Activated naive CD4-positive, alpha-beta T cell treated with anti-CD3 and anti-CD28 coated beads, Interleukin-2, amount 50 U/mL, for 16 hours (primary cell): ENCODE measurements at places on chromosomes 5 and 9.

- no peak for DNase-seq
Measured at GRCh38 chr9:33907347-33907746, 90.4 kb downstream of the UBE2R2 start.

DNA sequence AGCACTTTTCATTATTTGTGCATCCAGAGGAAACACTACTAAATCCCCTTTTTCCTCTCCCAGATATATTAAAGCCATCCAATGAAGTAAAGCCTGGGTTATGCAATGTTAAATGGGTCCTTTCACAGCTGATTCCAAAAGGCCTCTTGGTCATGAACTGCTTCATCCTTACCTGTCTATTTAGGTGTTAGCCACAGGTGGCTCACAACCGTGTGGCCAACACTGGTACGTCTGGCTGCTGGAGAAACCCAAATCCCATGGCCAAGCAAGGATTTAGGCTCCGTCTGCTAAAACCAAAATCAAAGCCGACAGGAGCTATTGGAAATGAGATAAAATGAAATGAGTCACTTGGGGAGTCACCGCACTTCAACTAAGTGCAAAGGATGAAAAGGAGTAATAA lies 193.9 kb downstream of the ADCY2 start:
- no peak for DNase-seq

- peak; percentile 10 for DNase-seq
Measured at GRCh38 chr9:20865347-20865746, 166.1 kb downstream of the HACD4 start.

GRCh38 chr5:56698463-56699381 lies 116.6 kb upstream of the MAP3K1 start:
- DNase-seq, result no peak

- DNase-seq, result no peak
Measured at GRCh38 chr9:88730780-88731179, 195.8 kb downstream of the NXNL2 start.

DNA sequence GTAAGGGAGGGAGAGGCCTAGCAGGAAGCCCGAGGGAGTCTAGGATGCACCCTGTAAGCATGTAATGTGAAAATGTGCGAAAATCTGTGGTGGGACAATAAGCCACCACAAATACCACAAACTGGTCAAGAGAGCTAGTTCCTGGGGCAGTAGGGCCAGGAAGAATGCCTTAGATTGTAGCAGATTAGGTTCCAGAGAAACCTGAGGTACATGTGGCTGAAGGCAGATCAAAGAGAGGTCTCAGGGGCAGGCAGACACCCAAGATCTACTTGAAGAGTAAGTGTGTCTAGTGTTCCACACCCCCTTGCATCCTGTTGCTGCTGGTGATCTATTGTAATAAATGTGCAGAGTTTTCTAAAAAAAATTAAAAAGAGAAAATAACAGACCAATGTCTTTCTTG lies 1677.3 kb upstream of the CDH6 start:
- DNase-seq, result no peak

- DNase-seq, result no peak
Measured at GRCh38 chr9:136664000-136664915, 1.5 kb downstream of the EGFL7 start.

- DNase-seq, result no peak
Measured at GRCh38 chr9:16175461-16175860, 622.6 kb downstream of the CCDC171 start.

- DNase-seq, result no peak
Measured at GRCh38 chr9:97514531-97514930, 13.1 kb downstream of the TMOD1 start.

DNA sequence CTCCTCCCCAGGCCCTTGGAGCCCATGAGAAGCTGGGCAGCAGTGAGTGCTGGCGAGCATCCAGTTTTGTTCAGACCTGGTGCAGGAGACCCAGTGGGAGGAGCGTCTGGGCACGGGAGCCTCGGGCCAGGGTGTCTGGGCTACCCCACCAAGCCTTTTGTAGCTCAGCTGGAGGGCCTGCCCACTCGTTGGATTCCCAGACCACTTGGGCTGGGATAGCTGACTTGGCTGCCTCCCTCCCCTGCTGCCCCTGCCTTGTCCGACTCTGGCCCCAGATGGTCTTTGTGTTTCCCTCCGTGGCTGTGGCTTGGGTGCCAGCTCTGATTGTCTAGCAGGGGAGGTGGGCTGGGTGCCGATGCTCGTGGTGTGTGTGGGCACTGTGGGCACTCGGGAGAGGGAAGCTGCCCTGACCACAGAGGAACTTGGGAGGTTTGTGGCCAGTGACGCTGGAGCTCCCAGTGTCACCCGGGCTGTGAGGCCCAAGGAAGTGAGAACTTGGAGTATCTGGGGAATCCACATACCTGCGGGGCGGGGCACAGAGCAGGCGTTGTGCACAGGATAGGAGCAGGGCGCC lies 47.3 kb downstream of the WNK2 start:
- no peak for DNase-seq

DNA sequence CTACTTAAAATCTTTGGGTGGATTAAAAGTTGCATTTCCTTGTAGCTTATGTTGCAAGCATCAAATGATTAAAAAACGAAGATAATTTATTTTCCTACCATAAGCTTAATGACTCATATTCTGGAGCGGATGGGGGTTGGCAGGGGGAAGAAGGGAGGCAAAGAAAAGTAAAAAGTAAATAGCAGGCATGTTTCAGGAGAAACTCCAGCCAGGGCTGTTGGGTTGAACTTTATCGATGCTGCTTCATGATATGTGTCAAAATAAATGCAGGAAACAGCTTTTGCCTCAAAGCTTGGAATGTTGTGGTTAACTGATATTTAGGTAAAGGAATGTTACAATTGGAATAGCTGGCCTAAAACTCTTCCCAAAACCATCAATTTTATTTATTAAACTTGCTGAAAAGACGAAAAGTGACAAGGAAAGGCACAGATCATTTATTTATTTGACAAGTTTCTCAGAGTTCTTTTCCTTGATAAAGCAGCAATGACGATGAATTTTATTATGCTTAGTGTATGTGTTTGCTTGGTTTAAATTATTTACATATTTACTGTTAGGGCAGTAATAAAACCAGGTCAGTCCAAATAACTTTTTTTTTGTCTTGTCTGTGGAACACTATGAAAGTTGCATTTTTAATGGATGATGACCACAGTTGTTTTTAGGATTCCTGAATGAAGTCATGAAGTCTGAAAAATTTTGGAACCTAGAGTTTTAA lies 177.9 kb downstream of the PCSK1 start:
- DNase-seq, result no peak

DNA sequence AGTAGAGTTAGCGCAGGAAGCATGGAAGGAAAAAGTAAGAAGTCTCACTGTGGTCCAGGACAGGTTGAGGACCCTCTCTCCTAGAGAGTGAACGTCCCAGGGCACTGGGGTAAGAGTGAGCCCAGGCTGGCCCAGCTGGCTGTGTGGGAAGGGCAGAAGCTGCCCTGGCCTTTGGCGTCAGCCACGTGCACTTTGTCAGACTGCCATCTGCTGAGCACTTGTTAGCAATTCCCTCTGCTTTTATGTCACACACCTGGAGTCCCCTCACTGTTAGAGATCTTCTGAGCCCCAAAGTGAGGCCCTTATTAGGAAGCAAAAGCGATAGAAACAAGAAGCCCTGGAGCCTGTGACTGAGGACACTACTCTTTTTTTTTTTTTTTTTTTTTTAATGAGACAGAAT lies 79.1 kb downstream of the UGCG start:
- DNase-seq, result peak; percentile 21

DNA sequence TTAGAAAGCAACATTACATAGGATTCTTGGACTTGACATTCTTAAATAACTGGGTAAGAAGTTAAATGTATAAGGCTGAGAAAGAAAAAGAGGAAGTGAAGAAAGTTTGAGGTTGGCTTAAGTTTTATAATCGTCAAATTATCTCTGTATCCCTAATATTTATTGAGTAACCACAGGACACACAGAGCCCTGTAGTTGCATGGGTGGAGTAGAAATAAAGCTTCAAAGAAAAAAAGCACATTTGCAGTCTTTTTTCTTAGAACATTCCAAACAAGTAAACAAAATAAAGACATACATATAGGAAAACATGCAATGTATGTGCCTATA lies 137.0 kb downstream of the CCDC192 start:
- DNase-seq, result no peak

DNA sequence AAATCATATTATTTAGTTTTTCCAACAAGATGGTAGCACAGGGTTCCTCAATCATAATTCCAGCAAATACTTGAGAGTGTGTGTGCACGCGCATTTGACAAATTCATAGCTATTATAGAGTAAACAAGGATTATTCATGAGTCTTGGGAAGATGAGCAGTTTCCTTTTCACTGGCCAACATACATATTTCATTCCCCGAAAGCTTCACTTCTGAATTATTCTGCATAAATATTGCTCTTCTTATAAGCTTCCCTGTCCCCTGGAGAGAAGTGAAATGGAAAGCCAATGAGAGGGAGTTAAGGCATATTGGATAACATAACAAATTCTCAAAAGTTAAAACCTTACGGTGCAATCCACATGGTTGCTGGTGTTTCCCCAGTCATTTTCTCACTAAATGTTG lies 386.4 kb upstream of the SEMA6A start:
- no peak for DNase-seq

DNA sequence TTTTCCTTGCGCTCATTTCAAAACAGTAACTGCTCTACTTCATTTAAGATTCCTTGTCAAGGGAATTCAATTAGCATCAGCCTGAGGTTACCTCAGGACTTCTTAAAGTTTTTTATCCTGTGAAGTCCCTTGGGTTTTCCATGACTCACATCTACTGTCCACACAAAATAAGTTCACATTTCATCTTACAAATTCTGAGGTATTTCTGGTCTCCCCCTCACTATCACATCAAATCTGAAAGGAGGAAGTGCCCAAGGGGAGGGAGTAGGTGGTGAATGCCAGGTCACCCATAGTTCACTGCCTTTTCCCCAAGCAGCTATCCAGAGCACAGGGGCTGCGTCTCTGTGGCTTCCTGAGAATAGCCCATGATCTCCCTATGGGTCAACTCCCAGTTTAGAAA lies 227.1 kb upstream of the NREP start:
- no peak for DNase-seq

- DNase-seq, result no peak
Measured at GRCh38 chr5:117084067-117084466, 509.4 kb upstream of the SEMA6A start.

DNA sequence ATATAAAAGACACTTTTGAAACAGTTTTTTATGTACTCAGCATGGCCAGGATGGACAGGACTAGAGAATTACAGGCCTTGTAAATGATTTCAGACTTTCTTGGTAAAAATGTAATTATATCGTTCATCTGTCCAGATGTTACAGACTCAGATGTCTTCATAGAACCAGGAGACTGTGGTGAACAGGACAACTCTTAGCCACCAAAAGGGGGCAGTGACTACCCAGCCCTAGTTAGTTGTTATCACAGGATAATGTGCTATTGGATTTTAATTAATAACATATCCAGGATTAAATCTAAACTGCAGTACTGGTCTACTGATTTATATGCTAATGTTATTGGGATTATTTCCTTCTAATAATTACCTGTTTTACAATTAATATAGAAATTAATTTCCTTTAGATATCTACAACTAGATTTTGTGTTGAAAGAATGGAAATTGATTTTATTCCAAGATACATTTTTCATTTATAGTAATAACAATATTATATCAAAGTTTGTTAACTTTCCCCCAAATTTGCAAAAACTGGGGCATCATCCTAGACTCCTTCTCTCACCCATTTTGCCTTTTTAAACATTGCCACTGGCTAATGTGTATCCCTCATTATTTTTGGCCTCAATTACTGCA lies 99.4 kb downstream of the MTREX start:
- DNase-seq, result no peak

DNA sequence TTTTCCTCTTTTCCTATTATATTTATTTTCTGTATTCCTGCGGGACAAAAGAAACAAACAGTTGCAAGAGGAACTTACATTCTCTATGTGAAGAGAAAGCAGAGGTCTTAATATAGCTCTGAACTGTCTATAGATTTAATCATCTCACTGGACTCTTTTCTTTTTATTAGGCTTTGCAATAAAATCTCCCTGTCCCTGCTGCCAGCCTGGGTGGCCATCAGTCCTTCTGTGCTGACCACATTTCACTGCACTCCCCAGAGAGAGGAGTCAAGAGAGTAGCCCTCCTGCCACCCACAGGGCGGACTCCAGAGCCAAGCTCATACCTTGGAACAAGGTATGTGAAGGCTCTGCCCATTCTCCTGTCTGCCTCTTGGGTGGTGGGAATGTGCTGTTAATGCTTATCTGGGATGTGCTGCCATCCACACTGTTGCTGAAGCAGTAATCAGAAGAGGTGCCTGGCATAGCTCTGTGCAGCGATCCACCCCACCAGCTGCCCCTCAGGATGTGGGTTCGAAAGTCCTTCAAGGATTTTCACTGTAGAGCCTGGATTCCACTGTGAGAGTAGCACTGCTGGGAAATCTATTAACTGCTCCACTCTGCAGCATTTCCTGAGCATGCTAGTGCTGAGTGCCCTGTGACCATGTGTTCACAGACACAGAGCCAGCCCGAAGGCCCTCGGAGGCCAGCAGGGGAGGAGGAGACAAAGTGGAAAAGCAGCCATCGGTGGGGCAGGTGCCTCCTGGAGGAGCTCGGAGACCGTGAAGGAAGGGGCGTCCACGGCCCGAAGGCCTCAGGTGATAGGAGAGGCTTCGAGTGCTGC lies 334.6 kb downstream of the MED10 start:
- no peak for DNase-seq

DNA sequence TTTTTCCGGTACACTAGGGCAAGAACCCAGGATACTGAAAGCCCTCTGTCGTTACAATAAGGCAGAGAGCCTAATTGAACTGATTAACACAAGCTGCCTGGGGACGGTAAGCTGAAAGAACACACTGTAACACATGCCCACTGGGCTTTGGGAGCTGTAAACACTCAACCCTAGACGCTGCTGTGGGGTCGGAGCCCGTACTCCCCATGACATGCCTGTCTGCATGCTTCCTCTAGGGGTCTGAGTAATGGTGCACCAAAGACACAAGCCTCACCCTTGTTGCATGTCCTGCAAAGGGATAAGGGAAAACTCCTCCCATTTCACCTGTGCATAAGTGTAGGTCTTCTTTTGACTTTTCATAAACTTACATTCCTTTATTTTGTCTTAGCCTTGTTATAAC lies 194.0 kb downstream of the FBXL7 start:
- DNase-seq, result no peak

GRCh38 chr5:76223696-76224095 lies 140.5 kb downstream of the SV2C start:
- no peak for DNase-seq

DNA sequence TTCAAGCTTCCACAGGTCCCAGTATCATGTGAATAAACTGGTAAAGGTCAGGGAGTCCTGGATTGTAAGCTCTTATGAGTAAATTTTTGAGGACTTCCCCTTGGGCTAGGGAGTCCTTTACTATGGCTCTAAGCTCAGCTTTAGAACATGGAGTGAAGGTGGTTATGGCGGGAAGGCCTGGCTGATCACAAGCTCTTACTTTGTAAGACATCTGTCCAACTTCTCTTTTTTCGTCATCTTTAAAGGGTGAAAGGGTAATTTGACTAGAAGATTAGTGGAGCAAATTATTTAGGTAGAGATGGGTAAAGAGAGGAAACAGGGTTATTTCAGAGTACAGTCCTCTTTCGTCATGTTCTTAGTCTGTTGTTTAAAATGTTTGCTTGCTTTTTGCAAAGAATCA lies 155.4 kb downstream of the AOPEP start:
- DNase-seq, result no peak

- DNase-seq, result no peak
Measured at GRCh38 chr9:83166372-83166771, 103.4 kb upstream of the RASEF start.

GRCh38 chr9:125515983-125516940 lies 190.7 kb downstream of the MAPKAP1 start:
- no peak for DNase-seq

GRCh38 chr9:38362852-38363588 lies 29.5 kb upstream of the ALDH1B1 start:
- DNase-seq, result no peak

GRCh38 chr5:68392617-68393016 lies 177.1 kb downstream of the PIK3R1 start:
- DNase-seq, result no peak
